Kidney tubule cell (primary cell): ENCODE measurements at places on chromosomes 1 and 21.

DNA sequence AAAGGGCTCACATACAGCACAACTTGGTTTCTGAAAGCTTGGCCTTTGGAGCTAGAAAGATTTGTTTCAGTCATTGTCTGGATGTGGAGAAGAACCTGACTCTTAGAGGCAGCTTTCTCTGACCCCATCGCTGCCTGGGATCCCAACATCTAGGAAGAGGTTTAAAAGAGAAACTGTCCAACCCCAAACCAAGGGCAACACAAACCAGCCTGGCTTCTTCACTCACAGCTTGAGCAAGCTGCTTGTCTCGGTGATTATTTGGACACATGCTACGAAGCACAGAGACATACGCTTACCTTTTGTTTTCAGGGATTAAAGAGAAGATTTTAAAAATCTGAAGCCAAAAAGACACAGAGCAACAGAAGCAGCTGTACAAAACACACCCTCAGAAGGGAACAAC lies 109.8 kb downstream of the ETS2 start:
- DNase-seq: no peak

DNA sequence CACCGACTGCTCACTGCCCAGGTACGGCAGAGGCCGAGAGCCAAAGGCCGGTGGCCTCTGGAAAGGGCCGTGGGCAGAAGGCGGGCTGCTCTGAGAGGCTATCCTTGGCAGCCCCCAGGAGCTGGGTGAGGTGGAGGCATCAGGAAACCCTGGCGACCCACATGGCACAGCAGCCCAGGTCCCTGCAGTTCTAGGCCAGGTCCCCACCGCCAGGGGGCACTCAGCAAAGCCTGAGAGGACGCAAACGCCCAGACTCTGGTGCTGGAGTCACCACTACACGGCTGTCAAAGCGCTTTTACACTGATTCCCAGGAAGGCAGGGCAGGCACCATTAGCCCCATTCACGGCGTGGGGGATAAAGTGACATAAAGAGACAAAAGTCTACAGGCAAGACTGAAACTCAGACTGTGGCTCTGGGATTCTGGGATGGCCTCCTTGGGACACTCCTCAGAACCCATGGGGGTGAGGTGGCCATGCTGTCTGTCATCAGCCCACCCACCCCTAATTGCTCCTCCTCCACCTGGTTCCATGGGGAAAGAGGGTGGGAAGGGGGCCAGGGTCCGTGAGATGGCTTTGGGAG lies 4.9 kb downstream of the PLEKHG5 start:
- peak; percentile 87 for DNase-seq

GRCh38 chr1:30232288-30232899 lies 491.0 kb downstream of the MATN1 start:
- DNase-seq: peak; percentile 18

GRCh38 chr1:91640877-91641526 lies 140.4 kb downstream of the CDC7 start:
- no peak for DNase-seq

- DNase-seq: peak; percentile 29
Observed at GRCh38 chr1:206686478-206687249, 2.0 kb downstream of the MAPKAPK2 start.

GRCh38 chr1:161200992-161201835 lies 953 bp upstream of the NDUFS2 start:
- DNase-seq: no peak

DNA sequence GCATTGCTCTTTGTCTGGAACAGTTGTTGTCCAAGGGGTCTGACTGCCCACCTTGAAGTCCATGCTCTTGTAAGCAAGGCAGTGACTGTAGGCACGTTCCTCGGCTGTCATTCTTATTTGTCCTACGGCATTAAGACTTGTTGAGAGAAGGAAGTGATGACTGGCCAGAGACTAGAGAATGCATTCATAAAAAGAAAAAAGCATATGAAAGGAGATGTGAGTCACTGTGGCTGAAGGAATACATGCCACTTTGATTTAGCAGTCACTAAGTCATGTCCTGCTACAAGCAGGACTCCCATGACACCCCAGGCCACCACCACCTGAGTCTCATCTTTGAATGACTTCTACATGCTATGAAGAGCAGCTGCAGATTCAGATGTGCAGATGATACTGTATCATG lies 50.5 kb downstream of the CNN3 start:
- DNase-seq: no peak

GRCh38 chr21:46065914-46066551 lies 31.9 kb upstream of the COL6A2 start:
- DNase-seq: no peak

DNA sequence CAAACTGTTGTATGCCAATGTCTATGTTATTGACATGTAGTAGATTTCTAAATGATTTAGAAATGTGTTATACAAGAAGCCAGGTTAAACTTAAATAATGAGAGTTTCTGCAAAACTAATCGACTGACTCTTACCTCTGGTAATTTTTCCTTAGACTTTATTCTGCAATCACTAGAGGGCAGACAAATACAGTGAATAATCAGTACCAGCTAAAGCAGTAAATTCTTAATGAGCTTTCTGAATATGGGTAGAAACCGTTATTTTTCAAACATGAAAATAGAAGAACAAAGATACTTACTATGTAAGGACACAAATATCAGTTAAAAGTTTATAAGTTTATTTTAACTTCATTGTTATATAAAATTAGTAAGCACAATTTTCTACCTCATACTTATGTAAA lies 97.9 kb upstream of the RGS1 start:
- DNase-seq: peak; percentile 33
